Stimulated activated naive CD8-positive, alpha-beta T cell treated with anti-CD3 and anti-CD28 coated beads, Interleukin-15, Interleukin-2, amounts not matched to agents 100 U/mL and 50 U/mL, for 24 hours (primary cell): ENCODE measurements at places on chromosomes 1 and 21.

DNA sequence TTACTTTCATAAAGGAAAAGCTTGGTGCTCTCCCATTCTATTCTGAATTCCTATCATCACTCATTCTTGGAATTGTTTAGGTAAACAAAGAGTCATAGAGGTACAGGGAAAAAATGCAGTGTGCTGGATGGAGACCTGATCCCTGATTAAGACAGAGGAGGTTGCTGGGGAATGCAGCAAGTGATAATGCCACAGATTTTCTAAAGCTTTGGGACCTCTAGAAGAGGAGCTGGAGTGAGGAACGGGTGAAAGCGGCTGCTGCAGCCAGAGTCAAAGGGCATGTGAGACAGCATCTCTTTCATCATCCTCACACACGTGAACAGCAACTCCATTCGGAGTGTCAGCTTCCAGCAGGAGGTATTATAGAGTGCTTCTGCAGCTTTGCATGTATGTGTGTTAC, 54.9 kb upstream of the DIPK1A start:
- DNase-seq = no peak

- DNase-seq = no peak
Measured at GRCh38 chr1:27590917-27591508, 12.9 kb downstream of the AHDC1 start.

DNA sequence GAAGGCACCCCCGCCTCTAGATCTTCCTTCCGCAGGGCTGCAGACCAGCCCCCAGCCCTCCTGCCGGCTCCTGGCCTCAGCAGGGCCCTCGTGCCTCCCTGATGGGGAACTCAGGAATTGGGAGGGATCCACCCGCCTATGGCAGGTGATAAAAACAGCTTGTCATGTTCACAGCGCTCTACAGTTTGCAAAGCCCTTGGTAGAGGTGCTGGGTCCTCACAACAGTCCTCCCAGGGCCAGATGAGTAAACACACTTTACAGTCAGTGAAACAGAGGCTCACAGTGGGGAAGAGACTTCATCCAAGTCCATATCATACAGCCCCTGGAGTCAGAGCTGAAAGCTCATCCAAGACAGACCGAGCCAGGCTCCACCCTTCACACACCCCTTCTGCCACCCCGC, 97.0 kb upstream of the IFFO2 start:
- no peak for DNase-seq

- no peak for DNase-seq
Measured at GRCh38 chr1:154519591-154519991, 17.4 kb upstream of the SHE start.

- DNase-seq = no peak
Measured at GRCh38 chr1:89310976-89311375, 38.3 kb upstream of the GBP5 start.

DNA sequence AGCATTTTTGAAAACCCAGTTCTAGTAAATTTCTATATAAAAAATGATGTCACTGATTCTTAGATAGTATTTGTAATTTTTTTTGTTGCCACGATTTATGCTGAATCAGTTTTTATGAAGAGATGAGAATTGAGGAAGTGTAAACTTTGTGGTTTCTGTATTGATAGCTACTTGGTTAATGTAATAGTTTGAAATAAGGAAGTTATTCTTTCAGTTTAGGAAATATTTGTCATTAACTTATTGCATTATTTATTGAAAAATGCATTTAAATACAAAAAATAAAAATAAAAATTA, 97.8 kb downstream of the ZFYVE9 start:
- no peak for DNase-seq

DNA sequence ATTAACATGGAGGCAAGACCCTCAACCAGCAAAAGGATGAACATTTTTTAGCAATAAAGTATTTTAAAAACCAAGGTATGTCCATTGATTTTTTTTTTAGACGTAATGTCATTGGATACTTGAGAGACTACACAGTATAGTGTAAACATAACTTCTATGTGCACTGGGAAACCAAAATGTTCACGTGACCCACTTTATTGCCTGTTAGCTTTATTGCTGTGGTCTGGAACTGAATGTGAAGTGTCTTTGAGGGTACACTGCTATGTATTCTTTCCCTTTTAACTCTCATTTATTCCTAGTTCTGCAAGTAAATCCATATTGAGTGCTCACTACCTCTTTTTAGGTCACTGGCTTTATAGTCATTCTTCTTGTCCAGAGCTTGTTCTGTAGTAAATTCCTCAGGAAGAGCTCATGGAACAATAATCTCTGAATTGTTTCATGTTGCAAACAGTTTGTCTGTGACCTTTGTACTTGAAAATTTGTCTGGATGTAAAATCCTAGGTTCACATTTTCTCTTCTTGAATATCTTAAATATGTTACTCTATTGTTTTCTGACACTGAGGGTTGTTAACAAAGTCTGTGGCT, 20.6 kb downstream of the ABCD3 start:
- no peak for DNase-seq

DNA sequence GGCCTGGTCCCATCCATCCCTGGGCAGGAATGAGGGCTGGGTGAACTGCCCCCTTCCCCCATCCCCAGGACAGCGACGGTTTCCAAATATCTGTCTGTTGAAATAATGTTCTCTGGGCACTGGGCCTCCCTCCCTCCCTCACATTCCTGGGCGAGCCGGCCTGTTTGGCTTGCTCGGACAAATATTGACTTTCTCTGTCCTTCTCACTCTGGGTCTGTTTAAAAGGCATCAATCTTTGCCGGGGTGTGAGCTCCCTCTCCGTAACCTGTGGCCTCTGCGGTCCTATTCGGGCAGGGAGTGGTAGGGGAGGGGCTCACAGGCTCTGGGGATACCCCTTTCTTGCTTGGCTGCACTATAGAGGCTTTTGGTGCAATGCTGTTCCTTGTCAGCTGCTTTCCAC, 40.2 kb downstream of the FOXD2 start:
- no peak for DNase-seq

DNA sequence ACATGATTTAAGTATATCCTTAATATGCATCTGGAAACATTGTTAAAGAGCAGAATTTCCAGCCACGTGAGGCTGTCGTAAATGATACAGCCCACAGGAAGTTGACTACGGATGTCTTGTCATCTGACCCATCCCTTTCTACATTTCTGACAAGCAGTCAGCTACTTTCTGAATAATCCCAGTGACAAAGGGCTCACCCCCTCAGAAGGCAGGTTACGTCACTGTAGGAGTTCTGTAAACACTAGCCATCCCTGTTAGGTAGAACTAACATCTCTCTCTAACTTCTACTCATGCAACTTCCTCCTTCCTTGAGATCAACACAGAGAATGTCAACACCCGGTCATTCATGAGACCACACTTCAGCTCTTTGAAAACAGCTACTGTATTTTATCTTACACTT, 259.2 kb downstream of the GREM2 start:
- no peak for DNase-seq

DNA sequence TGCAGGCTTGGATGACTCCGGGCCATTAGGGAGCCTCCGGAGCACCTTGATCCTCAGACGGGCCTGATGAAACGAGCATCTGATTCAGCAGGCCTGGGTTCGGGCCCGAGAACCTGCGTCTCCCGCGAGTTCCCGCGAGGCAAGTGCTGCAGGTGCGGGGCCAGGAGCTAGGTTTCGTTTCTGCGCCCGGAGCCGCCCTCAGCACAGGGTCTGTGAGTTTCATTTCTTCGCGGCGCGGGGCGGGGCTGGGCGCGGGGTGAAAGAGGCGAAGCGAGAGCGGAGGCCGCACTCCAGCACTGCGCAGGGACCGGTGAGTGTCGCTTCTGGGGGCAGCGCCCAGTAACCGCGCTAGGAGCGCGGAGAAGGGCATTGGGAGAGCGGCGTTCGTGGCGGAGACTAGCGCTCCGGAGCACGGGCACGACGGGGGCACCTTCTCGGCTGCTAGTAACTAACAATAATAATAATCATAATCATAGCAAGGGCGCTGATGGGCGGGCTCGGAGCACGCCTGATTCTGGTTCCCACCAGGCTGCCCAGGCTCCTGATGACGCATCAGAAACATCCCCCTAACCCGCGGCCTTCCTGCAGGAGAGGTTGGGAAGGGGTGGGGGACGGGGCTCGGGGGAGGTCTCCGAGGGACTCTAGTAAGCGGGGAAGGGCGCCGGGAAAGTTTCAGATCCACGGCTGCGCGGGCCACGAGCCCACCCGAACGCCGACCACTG, at the start of gene MX1:
MX1 (plus strand) TSS at position 286 of the 722 bp plus-strand sequence. CDS start 5,832 bp downstream, outside the sequence.
- peak; percentile 83 for DNase-seq

DNA sequence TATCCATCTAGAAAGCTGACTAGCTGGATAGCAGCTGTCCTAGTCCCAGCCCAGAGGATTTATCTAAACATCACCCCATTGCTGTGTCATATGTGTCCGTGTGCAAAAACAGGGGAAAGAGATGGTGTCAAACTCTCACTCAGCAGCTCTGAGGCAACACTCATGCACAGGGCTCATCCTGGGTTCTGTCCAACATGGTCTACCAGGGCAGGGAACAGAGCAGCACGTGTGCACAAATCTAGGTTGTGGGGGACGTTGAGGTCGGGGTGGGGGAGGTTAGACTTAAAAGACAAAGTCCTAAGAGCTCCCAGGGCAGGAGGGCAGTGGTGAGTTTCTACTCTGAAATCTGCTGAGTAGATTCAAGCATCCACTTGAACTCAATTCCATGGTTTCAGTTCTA, 16.2 kb downstream of the PI4KB start:
- DNase-seq = no peak

DNA sequence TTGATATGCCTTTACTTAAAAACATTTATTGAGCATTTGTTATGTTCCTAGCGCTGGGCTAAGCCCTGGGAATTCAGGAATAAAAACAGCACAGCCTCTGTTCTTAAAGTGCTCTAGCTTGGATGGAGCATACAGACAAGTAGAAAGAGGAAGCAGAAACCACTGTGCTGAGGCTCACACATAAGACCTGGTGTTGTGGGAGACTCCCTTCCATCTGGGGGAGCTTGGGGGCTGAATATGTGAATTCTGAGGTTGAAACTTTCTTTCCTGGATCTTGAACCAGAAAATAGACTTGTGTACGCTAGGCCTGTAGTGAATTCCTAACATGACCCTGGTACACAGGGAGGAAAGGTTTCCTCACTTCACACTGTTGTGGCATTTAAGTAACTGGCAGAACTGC, 209.9 kb downstream of the ZNF326 start:
- DNase-seq = no peak

GRCh38 chr1:93666613-93667384, 14.8 kb downstream of the BCAR3 start:
- no peak for DNase-seq

DNA sequence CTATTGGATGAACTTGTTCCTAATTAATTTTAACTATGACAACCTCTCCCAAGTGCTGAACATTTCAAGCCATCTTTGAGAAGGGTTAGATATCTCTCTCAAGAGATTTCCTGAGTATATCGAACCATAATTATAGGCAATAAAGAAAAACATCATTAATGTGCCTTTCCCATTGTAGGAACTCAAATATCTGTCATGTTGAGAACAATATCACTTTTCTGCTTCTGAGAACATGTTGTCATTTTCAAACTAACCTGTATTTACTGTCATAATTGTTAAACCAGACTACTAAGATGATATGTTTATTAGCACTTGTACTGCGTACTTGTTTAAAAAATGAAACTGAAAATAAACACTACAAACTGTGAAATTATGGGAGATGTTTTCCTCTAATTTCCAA, 4.3 kb downstream of the EPS15 start:
- no peak for DNase-seq

GRCh38 chr1:2322065-2322571, 69.2 kb downstream of the MORN1 start:
- no peak for DNase-seq

GRCh38 chr1:53395671-53396215, 63.5 kb upstream of the DMRTB1 start:
- DNase-seq = no peak

- DNase-seq = no peak
Measured at GRCh38 chr1:178344513-178345091, 152.2 kb downstream of the CLEC20A start.

DNA sequence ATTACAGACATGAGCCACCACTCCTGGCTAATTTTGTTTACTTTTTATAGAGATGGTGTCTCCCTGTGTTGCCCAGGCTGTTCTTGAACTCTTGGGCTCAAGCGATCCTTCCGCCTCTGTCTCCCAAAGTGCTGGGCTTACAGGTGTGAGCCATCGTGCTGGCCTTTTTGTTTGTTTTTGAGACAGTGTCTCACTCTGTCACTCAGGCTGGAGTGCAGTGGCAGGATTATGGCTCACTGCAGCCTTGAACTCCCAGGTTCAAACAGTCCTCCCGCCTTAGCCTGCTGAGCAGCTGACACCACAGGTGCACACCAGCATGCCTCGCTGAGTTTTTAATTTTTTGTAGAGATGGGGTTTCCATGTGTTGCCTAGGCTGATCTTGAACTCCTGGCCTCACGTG, 49.1 kb downstream of the ADARB1 start:
- no peak for DNase-seq

DNA sequence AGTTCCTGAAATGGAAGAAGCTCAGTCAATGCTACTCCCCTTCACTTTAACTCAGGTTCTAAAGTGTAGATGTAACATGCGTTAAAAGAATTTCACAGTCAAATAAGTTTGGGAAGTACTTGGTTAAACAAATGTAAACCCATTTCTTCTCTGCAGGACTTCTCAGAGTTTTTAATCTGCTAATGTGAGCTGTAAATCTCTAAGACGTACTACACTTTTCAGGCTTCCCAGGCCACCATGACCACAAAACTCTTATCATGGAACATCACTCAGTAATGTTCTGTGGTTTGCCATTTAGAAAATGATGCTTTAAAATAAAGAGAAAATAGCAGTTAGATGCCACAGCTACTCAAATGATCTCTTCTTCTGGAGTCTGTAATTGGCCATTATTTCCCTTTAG, 104.3 kb downstream of the HHIPL2 start:
- no peak for DNase-seq

DNA sequence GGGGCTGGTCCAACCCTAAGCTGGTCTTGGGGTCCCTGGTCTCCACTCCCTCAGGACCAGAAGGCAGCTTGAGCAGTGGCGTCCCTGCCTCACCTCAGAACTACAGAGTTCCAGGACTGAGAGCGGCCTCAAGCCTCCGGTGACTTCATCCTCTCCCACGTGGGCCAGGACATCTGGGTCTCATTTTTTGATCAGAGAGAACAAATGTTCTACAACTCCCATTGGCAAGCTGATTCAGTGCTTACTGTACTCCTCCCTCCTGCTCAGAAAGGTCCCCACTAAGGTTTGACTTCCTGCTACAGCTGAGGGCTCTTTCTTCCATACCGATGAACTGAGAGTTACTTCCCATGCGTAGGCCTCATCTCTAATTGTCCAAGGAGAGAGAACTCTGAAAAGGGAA, 78.5 kb downstream of the PLXNA2 start:
- DNase-seq = no peak

GRCh38 chr1:246934765-246935164, 3.0 kb upstream of the AHCTF1 start:
- no peak for DNase-seq

DNA sequence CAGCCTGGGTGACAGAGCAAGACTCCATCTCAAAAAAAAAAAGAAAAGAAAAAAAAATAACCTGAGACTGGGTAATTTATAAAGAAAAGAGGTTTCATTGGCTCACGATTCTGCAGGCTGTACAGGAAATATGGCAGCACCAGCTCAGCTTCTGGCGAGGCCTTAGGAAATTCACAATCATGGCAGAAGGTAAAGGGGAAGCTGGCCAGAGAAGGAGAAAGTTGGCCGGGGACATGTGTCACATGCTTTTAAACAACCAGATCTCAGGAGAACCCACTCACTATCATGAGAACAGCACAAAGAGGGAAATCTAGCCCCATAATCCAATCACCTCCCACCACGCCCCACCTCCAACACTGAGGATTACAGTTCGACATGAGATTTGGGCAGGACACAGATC, 125.3 kb downstream of the DISP1 start:
- DNase-seq = no peak
